Activated effector memory CD4-positive, alpha-beta T cell treated with Interleukin-2 at 50 U/mL for 16 hours (primary cell): ENCODE measurements at places on chromosomes 7 and 10.

DNA sequence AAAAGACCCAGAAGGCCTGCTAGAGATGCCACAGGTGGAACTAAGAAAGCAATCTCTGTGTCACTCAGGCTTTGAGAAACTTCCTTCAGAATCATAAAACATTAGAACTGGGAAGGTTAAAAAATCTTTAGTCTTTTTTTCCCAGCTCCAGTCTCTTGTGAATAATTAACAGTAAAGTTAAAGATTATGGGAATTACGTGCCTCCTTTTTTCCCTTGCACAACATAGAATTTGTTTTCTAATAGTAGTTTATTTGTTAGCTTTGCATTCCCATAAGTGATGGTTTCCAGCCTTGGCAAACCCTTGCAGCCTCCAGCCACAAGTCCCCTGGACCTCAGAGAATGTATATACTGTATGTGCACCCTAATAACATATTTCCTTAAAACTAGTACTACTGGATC is 128.3 kb downstream of the TPST1 start:
- DNase-seq = no peak

GRCh38 chr10:120953897-120954296 is 102.7 kb downstream of the WDR11 start:
- DNase-seq = no peak

- DNase-seq = no peak
These were observed 74.1 kb downstream of the TES start for GRCh38 chr7:116284390-116284789.

GRCh38 chr10:49633327-49634068 is 19.7 kb downstream of the CHAT start:
- no peak for DNase-seq
